ENCODE measurements at places on chromosomes 6 and 20.

DNA sequence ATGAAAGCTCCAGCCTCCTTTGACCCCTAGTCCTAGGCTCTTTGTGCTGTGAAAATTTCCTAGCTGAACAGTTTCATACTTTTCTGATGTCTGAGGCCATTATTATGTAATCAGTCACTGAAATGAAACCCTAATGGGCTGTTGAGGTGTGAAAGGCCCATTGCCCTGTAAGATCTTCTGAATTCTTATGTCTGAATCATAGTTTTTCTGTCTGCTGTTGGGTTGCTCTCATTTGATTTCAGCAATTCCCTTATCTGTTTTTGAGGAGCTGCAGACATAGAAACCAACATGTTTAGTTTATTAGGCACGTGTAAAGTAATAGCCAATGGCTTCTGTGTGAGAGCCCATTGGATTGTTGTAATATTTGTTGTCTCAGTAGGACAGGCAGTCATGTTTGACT is 118.1 kb downstream of the EYA4 start:
- DNase-seq, result no peak

GRCh38 chr6:24667378-24667803 is 514 bp downstream of the ACOT13 start:
- DNase-seq, result no peak

- DNase-seq, result no peak
These were observed 31.6 kb upstream of the CSNK2A1 start for GRCh38 chr20:575230-575629.

DNA sequence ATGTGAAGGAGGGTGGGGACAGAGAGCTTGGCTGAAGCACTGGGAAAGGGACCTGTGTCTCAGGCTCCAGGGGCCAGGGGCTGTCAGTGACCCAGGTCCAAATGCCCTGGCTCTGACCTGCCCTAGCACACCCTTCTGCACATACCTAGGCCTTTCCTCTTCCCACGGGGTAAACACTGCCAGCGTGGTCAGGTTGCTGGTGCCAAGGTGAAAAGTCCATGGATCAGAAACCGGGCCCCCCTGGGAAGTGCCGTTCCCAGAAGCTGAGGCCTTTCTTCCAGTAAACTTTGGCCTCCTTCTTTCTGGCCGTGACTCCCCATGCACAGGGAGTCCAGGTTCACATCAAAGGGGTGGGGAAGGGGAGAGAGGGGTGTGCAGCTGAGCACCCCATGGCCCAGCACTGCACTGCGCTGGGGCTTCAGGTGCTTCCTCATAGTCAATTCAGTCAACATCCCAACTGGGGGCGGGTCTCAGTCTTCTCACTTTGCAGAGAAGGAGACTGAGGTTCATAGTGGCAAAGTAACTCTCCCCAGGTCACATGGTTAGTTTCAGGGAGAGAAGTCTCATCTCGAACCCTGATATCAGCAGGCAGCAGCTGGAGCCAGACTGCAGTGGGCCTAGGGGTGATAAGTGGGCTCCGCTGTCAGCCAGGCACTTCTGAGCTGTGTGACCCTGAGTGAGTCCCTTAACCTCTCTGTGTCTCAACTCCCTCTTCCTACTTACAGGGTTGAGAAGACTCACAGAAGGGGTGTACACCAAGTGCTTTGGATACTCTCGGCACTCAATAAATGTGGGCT is 17.0 kb downstream of the PCK1 start:
- no peak for DNase-seq

DNA sequence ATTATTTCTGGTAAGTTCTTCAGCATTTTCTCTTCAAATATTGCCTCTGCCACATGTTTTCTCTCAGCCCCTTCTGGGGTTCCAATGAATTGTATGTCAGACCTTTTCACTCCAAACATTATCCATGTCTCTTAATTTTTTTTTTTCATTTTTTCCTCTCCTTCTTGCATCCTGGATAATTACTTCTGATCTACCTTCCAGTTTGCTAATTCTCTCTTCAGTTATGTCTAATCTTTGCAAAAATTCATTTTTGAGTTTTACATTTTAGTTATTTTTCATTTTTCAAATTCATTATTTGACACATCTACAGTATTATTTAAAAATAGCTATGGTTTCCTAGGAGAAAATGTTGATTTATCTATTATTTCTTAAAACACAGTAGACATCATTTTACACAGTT is 271.7 kb downstream of the TFAP2B start:
- no peak for DNase-seq

- no peak for DNase-seq
These were observed 32.0 kb downstream of the ARHGAP40 start for GRCh38 chr20:38633577-38634093.

DNA sequence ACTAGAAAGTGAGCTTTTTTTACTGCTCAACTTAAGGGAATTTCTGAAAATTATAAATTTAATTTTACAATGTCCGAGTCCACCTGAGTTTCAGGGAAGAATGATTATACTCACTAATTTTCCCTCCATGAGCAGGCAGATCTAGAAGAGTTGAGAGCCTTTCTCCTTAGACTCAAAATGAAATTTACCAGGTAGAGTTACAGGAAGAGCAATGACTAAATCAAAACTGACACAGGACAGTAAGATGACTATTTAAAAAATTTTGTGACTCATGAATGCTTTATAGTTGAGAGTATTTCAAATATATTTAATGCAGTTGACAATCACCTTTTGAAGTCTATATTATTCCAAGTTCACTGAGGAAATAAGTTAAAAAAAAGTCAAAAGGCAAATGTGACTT is 198.1 kb upstream of the NRSN1 start:
- no peak for DNase-seq

- no peak for DNase-seq
These were observed at the start of gene MICB for GRCh38 chr6:31497531-31498476. TSS of gene MICB (plus strand) at chr6:31498145. CDS start at chr6:31498194, 49 bp downstream.

- DNase-seq, result no peak
These were observed 22.6 kb downstream of the DDO start for GRCh38 chr6:110392727-110393126.

GRCh38 chr6:70412252-70413113 is 825 bp upstream of the FAM135A start:
- no peak for DNase-seq

- no peak for DNase-seq
These were observed 12.4 kb downstream of the WFDC3 start for GRCh38 chr20:45779011-45779915.

GRCh38 chr6:158041370-158041769 is 59.7 kb downstream of the SYNJ2 start:
- no peak for DNase-seq

DNA sequence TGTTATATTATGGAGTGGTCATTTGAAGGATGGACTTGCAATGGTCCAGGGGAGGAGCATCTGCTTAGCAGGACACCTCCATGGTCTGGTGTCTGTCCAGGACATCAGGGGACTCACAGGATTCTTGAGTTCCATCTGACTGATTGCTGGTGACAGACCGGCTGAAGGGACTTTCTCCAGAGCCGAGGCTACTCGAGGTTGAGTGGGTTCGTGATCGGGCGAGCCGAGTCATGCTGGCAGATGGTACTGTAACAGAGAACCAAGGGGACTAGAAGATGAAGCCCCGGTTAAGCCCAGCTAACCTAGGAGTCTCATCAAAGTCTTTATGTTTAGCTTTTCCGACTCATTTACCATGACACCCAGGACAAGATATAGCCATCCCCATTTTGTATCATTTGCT is 7.5 kb upstream of the SLA2 start:
- no peak for DNase-seq

Data from glomerular endothelial cell (primary cell).